ENCODE measurements at places on chromosomes 16 and 17.

DNA sequence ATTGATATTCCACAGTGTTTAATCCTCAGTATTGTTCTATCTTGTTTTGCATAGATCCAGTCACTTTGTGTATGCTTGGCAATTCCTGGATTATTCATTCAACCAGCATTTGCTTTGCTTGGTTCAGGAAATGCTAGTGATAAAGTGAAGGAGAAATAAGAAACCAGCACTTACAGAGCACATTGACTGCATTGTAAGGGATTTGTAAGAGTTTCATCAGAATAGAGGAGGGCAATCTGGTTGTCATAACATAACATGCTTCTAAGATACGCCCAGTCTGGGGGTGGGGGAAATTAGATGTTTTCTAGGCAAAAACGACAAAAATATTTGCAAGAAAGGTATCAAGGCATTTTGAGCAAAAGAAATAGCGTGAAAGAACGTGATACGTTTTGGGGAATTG is 40.4 kb downstream of the TNRC6A start:
- no peak for DNase-seq

DNA sequence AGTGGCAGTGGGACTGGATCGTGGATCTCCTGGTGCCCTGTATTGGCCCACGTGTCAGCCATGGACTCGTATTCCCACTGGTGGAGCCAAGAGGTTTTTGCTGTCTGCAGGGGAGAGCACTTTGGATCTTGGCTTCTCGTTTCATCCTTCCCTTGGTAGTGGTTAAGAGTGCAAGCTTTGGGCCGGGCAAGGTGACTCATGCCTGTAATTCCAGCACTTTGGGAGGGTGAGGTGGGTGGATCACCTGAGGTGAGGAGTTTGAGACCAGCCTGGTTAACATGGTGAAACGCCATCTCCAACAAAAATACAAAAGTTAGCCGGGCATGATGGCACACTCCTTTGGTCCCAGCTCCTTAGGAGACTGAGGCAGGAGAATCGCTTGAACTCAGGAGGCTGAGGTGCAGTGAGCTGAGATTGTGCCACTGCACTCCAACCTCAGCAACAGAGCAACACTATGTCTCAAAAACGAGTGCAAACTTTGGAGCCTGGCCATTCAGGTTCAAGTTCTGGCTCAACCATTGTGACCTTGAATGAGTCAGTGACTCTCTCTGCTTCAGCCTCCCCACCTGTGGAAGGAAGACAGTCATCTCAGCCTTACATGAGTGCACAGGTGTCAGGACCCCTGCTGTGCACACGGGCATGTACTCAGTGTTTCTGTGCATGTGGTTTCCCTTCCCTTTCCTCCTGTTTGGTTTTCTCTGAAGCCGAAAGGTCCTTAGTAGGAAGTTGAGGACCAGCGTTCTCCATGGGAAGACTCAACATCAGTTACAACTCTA is 57.4 kb downstream of the PLCG2 start:
- no peak for DNase-seq

DNA sequence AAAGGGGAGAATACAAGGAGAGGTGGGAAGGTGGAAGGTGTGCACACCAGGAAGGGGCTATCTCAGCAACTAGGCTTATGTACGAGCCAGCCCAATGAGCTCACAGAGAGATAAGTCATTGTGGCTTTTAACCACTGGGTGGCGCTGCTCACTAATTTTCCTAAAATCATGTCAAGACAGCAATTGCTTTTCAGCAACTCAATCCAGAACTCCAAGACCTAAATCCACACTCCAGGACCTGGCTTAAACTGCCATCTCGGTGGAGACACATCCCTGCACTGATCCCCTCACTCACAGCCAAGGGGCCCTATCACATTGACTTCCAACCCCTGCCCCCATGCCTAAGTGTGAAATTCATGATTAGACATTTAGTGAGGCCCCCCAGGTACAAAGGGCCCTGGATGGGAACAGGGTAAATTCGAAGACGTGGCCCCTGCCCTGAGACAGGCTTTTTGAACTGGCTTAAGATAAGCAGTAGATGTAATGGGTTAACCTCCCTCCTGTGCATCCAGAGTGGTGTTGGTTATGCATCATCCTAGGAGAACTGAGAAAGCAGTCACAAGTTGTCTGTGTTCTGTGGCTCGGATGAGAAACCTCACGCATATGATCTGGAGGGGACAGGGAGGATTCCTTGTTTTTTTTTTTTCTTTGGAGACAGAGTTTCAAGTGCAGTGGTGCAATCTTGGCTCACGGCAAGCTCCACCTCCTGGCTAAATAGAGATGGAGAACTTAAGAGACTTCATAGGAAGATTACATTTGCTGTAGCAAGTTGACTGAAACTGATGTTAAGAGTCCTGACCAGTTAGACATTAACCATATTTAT is 11.5 kb downstream of the CCL16 start:
- peak; percentile 85 for DNase-seq

DNA sequence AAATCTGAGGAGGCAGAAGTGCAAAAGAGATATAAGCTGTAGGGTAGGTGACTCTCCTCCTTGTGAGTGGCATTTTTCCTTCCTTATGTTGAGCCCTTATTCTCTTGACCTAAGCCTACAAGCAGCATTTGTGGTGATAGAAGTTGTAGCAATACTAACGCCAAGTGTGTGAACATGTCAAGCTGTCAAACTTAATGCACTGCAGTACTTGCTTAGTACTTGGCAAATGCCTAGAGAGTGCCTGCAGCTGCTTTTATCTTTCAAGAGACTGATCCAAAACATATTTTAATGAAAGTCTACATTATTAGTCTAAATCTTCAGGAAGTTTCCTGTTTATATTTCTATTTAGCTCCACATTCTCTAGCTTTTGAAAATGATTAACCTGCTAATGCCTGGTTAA is 83.2 kb downstream of the CNTNAP4 start:
- no peak for DNase-seq

DNA sequence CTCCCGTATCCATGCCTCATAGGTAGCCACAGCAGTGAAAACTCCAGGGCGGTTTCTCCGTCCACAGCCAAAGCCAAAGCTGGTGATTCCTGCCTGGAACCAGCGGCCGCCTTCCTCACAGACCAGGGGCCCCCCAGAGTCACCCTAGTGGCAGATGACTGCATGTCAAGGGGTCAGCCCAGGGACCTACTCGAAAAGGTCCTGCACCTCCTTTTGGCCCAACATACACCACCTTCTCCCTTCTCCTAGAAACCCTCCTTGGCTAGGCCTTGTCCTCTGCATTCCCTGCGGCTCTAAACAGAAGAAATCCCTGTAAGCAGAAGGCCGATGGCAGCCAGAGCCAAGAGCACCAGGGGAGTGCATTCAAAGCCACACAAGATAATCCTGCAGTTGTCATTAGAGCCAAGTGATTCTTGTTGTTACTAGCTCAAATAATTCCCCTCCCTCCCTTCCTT is 6.1 kb downstream of the PRSS36 start:
- no peak for DNase-seq

GRCh38 chr17:78896091-78896833 is 6.7 kb downstream of the CEP295NL start:
- no peak for DNase-seq

DNA sequence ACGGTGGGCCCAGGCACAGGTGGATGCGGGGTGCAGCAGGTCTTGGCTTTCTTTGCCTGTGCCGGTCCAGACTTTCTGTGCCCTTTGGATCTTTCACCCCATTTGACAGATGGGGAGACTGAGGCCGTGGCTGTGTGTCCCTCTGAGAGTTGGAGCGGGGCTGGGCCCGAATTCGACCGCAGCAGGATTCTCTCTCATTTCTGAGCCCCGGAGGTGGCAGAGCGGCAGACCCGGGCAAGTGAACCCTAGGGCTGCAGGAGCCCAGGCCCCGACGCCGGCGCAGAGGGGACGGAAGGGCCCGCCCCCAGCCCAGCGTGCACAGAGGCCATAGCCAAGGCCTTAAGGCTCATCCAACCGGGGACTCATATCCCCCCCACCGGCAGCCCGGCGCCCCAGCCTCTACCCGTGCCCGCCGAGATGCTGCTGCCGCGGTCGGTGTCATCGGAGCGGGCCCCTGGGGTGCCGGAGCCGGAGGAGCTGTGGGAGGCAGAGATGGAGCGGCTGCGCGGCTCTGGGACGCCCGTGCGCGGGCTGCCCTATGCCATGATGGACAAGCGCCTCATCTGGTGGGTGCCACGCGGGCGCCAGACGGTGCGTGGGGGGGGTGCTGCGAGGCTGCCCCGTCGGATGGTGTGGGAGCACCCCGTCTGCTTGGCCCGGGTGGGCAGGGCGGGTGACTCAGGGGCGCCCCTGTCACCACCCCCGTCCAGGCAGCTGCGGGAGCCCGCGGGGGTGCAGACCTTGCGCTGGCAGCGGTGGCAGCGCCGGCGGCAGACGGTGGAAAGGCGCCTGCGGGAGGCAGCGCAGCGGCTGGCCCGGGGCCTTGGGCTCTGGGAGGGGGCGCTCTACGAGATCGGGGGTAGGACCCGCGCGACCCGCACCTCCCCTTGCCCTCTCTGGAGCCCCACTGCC is 857 bp downstream of the TMC8 start:
- peak; percentile 83 for DNase-seq

DNA sequence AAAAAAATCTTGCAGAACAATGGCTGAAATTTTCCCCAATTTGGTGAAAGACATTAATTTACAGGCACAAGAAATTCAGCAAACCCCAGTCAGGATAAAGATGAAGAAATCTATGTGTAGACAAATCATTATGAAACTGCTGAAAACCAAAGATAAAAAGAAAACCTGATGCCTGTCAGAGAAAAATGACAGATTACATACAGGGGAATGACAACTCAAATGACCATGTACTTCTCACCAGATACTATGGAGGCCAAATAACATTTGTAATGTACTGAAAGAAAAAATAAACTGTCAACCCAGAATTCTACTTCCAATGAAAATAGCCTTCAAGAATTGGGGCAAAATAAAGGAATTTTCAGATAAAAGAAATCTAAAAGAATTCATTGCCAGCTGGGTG is 7.2 kb upstream of the XAF1 start:
- no peak for DNase-seq

DNA sequence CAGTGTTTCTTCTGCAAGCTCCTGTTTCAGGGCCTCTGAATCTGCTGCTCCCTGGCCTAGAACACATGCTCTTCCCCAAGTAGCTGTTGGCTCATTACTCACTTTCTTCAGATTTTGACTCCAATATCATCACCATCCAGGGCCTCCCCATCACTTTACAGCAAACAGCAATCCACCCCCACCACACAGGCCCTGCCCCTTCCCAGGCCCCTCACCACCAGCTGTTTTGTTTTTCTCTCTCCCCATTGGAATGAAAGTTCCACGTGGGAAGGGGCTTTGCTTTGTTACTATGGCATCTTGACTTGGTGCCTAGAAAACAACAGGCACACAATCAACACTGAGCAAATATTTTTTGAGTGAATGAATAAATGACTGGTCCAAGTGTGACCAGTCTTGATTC is 4.0 kb downstream of the TMEM170A start:
- DNase-seq, result no peak

GRCh38 chr16:53752560-53752959 is 48.6 kb downstream of the FTO start:
- no peak for DNase-seq

GRCh38 chr16:50751528-50751927 is 9.6 kb downstream of the CYLD start:
- DNase-seq, result no peak

DNA sequence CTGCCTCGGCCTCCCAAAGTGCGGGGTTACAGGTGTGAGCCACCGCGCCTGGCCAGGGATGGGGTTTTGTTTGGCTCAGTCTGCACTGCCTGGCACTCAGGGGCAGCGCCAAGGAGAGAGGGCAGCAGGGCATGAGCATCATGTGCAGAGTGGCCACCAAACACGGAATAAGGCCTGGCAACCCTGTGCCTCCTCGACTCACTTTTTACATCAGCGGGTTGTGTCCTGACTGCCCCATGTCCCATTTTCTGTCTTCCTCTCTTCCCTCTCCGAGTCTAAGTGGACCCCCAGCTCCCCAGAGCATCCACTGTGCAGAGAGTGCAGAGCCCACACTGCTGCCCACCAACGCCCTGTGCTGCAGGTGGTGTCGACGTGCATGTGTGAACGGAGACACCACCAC is 18.2 kb upstream of the TRAP1 start:
- DNase-seq, result no peak

DNA sequence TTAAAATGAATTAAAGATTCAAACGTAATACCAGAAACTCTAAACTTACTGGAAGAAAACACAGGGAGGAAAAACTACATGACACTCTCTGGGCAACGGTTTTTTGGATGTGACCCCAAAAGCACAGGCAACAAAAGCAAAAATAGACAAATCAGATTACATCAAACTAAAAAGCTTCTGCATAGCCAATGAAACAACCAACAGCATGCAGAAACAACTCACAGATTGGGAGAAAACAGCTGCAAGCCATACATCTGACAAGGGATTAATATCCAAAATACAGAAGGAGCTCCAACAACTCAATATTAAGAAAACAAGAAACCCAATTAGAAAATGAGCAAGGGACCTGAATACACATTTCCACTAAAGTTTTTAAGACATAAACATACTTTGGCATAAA is 69.2 kb upstream of the ALOX12 start:
- DNase-seq, result no peak

DNA sequence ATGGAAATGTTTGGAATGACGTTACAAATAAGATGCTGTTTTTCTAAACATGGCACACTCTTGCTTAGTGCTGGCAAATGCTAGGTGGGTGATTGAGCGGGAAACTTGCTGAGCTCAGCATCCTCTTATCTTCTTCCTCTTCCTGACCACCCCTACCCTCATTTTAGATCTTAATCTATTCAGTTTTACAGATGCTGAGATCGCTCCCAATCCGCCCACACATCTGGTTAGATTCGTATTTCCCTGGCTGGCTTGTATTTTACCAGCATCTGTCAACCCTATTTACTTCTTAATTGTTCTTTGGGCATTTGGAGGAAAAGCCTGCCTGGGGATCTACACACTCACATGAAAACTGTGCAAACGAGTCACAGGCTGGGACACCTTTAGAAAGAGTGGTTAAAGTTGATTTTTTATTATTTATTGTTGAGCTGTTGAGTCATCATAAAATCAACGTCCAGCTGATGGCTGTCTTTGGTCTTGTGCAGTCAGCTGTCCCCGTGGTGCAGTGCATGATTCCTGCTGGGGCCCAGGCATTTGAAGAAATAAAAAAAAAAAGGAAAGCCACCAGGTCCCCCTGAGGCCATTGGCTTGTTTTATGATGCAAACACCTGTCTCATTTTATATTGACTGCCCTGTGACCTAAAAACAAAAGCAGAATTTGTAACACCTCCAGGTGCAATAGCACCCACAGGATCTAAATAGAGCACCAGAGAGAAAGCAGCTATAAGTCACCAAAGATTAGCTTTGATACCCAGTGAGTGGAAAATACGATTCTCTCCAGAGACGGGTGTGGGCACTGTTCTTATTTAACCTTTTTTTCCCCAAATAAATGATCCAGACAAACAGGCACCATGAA is 258.6 kb downstream of the HS3ST3B1 start:
- no peak for DNase-seq

- DNase-seq, result no peak
Observed at GRCh38 chr16:73378471-73378870, 330.5 kb upstream of the ZFHX3 start.

DNA sequence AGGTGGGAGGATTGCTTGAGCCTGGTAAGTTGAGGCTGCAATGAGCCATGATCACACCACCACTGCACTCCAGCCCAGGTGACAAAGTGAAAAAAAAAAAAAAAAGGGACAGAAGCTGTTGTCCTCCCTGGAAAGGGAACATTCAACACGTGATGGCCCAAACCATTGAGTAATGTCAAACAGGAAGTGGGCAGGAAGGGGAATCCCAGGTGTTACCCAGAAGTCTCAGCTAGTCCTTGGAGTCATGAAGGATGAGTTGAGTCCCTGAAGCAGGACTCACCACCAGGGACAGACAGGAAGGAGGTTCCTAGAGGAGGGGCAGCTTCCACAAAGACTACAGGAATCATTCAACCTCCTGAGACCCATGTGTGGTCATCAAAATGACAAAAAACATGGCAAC is 19.8 kb upstream of the CMIP start:
- DNase-seq, result no peak

All from suprapubic skin (tissue), 4 donors.